ENCODE measurements at places on chromosomes 1 and 21.

- no peak for DNase-seq
These were observed 57.2 kb upstream of the HMCN1 start for GRCh38 chr1:185676969-185677368.

GRCh38 chr21:45318556-45319404 lies 31.1 kb upstream of the POFUT2 start:
- no peak for DNase-seq

DNA sequence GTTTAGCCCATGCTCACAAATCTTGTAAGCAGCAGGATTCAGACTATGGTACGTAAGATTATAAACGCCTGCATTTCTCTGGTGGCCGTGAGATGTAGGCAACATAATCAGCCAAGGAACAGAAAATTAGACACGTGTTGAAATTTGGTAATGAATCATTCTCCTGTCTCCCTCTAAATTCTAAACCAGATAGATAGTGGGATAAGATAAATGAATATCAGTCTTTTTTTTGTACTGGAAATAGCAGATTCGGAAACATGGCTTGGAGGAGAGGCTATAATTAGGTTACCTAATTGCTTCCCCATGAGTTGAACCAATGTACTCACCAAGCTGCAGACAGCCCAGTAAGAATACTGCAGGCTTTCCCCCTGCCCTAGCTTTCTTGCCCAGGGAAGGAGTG lies 172.3 kb downstream of the TGFB2 start:
- DNase-seq: no peak

GRCh38 chr1:200837931-200838571 lies 34.7 kb upstream of the GPR25 start:
- DNase-seq: no peak

- no peak for DNase-seq
These were observed 27.0 kb upstream of the PRSS38 start for GRCh38 chr1:227788271-227789083.

DNA sequence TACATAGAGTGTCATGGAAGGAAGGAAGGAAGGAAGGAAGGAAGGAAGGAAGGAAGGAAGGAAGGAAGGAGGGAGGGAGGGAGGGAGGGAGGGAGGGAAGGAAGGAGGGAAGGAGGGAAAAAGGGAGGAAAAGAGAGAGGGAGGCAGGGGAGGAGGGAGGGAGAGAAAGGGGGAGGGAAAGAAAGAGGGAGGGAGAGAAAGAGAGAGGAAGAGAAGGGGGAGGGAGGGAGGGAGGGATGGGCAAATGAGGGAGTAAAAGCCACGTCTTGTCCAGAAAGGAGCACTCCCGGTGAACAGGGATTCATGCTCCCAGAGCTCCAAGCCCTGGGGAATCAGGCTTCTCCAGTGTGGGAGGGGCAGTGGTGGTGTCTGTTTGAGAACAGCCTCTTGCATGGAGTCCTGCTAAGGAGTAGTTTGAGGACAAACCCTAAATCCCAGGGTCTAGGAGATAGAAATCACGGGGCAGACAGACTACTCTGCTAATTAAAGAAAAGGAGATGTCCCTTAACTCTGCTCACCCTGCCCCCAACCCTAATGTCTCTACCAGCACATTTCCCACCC lies 71.6 kb downstream of the TAS1R2 start:
- DNase-seq: no peak

- DNase-seq: no peak
These were observed 28.3 kb downstream of the TP73 start for GRCh38 chr1:3680488-3681230.

- DNase-seq: peak; percentile 54
These were observed 41.7 kb downstream of the CASZ1 start for GRCh38 chr1:10754568-10755329.

DNA sequence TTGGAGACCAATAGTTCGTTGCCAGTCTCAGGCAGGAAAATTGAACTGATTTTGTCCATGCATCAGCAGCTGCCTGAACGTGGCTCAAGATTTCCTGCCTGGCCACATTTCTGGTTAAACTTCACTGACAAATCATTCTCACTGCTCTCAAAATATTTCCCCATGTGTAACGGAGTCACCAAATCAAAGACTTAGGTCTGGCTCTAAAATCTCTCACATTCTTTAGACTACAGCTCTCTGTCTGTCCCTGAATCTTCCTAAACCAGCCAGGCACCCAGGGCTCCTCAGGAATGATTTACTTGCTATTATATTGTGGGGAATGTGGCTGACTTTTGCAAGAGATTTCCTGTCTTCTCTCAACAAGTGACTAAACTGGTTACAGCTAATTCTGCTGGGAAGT lies 49.2 kb upstream of the GJA8 start:
- no peak for DNase-seq

GRCh38 chr1:197908716-197909220 lies 6.3 kb downstream of the C1orf53 start:
- DNase-seq: no peak

GRCh38 chr1:198196630-198197029 lies 39.8 kb downstream of the NEK7 start:
- no peak for DNase-seq

DNA sequence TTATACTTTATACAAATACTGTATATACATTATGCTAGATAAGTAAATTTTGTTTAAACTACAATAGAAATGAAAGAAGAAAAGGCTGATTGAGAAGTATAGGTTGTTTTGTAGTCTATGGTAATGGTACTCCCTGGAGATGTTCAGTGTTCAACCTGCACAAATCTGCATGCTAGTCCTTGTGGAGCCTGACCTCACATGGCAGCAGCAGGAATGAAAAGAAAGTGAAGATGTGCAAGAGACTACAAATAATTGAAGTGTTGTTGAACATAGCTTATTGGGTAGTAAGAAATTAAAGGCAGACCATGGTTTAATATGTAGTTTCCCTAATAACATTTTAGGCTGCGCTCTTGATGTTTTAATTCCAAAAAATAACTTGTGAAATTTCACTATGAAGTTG lies 201.2 kb downstream of the TGFB2 start:
- no peak for DNase-seq

GRCh38 chr1:202146993-202147392 lies 2.5 kb upstream of the ARL8A start:
- DNase-seq: no peak

DNA sequence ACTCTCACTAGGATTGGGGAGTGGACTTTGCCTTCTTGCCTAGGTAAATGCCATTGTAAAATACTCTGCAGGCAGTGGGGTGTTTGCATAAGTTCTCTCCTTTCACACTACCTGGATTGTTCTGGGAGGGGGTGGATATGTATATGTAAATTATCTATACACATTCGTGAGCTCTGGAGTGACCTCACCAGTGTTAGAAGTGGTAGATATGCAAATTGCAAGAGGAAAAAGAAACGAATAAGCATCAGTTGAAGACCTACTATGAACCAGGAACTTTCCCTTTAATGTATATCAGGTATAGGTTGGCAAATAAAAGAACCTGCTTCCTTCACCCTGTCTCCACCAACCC lies 1.5 kb upstream of the ARHGEF11 start:
- no peak for DNase-seq

GRCh38 chr1:109556563-109556962 lies 8.1 kb downstream of the GNAI3 start:
- no peak for DNase-seq

GRCh38 chr1:116933606-116934515 lies 24.1 kb downstream of the PTGFRN start:
- DNase-seq: no peak

DNA sequence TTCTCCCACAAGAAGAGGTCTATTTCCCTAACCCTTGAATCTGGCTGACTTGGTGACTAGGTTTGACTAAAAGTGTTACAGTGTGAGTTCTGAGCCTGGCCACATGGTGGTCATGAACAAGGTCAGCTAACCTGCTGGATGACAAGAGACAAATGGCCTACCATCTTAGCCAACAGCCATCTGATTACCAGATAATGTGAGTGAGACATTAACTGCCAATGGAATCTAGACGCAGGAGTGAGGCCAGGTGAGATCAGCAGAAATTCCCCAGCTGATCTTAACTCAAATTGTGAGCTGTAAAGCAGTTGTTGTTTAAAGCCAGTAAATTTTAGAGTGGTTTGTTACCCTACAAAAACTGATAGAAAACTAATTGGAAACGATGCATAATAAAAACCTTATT lies 320.0 kb downstream of the BRINP2 start:
- no peak for DNase-seq

DNA sequence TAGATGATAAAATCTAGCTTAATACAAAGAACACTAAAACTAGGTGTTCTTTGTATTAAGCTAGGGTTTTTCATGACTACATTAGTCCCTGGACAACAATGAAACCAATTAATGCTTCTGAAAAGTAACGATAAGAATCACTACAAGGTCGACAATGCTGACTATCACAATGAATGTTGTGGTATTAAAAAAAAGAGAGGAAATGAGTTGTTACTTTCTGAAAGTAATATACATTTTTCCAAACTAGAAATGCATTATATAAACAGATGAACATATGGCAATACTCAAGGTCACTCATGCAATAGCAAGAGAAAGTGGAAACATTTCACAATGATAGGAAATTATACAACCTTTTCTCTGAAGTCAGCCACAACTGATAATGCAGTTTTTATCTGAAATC lies 19.0 kb downstream of the DPH5 start:
- DNase-seq: no peak

DNA sequence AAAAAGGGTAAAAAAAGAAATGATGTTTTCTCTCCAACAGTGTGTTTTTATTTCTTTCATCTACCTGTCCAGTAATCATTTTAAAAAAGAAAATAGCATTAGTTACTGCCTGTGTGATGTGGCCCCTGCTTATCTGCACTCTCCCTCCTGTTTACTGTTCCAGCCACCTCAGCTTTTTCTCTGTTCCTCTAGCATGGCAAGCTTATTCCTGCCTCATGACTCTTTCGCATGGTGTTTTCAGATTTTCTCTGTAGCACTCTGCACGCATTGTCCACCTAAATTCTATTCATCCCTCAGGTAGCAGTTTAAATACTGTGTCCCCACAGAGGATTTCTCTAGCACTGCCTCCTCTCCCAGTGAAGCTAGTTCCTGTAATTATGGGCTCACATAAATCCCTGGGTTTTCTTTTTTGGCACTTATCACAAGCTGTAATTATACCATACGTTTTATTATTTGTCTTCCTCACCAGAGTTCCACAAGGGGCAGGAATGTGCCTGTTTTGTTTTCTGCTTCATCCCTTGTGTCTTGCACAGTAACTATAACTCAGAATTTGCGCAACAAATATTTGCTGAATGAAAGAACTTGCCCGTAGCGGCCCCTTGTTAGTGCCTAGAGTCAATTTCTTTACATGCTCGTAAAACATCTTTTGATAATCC lies 51.4 kb upstream of the LRIG2 start:
- no peak for DNase-seq

- no peak for DNase-seq
These were observed at the start of gene TAS1R3 for GRCh38 chr1:1331068-1331965. TSS of gene TAS1R3 (plus strand) at chr1:1331280. CDS start at chr1:1331346, 66 bp downstream.

- DNase-seq: no peak
These were observed 448 bp downstream of the AURKAIP1 start for GRCh38 chr1:1374589-1374928.

DNA sequence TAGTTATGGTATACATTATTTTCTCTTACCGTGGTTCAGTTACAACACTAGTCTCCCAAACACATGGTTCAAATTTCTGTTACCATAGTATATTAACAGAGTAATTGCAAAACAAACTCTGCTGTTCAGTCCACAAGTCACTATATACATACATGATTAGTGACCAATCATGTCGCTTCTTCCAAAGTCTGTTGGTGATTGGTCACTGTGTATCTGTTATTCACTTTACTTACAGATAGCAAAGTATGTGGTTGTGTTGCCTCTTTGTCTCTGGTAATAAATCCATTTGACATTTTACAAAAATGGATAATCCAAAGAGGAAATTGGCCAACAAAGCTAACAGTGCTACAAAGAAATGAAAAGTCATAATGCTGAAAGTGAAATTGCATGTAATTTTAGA lies 107.2 kb downstream of the RABGAP1L start:
- no peak for DNase-seq

DNA sequence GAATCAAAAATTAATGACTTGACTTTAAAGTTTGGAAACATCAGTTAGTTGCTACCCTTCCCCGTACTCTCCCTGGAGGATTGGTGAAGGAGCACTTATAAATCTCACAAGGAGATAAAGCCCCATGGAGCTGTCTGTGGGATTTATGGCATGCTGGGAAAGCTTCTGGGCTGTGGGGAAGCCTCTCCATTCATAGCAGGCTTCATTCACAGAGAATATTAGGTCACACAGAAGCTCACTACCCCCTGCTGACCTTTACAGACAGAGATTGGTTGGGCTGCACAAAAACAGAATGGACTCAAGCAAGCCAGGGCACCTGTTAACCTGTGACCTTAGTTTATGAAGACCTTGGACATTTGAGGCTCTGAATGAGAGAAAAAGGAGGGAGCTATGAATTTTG lies 32.1 kb downstream of the RGL1 start:
- DNase-seq: no peak

- no peak for DNase-seq
These were observed 924.0 kb downstream of the LTN1 start for GRCh38 chr21:28068455-28069358.

GRCh38 chr1:23756676-23757075 lies 13.4 kb downstream of the ELOA start:
- DNase-seq: peak; percentile 51

- DNase-seq: no peak
These were observed 42.7 kb upstream of the GJB5 start for GRCh38 chr1:34712007-34712688.

DNA sequence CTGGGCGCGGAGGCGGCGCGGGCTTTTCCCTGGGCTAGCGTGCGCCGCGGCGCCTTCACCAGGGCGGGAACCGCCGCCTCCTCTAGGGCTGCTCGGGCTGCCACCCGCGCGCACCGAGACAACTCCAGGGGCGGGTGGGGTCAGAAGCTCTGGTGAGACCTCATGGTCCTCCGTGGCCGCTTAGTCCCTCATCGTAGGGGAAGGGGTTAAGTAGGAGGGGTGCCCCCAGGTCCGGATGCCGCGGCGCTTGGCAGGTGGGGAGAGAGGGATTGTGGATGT lies 559 bp downstream of the SERTAD4 start:
- peak; percentile 41 for DNase-seq

GRCh38 chr1:222777977-222778376 lies 36.9 kb upstream of the DISP1 start:
- no peak for DNase-seq

- DNase-seq: peak; percentile 80
These were observed 2.8 kb upstream of the PHC2 start for GRCh38 chr1:33433509-33434362.

DNA sequence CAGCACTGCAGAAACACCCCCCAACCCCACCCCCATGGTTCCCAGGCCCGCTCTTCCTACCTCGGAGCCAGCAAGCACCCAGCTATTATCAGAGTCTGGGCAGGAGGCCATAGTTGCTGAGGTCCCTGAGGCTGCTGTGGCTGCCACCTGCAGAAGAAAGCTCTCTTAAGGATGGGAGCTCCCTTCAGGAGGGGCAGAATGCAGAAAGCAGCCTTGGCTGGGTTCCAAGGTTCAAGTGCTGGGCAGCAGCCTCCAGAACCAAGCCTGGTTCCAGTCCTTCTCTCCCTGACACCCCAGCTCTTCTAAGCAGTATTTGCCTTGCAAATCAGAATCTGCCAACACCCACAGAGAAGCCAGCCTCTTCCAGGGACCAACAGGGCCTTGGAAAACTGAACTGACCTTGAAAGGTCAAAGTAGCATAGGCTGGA lies 2.3 kb downstream of the PBXIP1 start:
- DNase-seq: no peak

GRCh38 chr1:34885405-34886247 lies 26.1 kb upstream of the SMIM12 start:
- DNase-seq: peak; percentile 86

Data from AG08396 (cell line).